ENCODE measurements at places on chromosomes 13 and 19. TPM values are rescaled to one million over a fixed set of nuclear protein-coding genes. Genes with fewer than 3 reads are reported as not detected.

OR7D2 gene
- total RNA-seq, result not detected

C5AR1 gene
- total RNA-seq, result 2.0 TPM

METTL21C gene
- 2.9 TPM for total RNA-seq

NKPD1 gene
- 0.60 TPM for total RNA-seq

TMC4 gene
- total RNA-seq, result 6.8 TPM

ODAD3 gene
- total RNA-seq, result 0.27 TPM

Data from camera-type eye (tissue), 1 donor.